ENCODE measurements at places on chromosomes 7 and 10. TPM values are rescaled to one million over a fixed set of nuclear protein-coding genes. Genes with fewer than 3 reads are reported as not detected.

LFNG gene
- total RNA-seq, result 26.0 TPM

BAIAP2L1 gene
- total RNA-seq, result 6.5 TPM

BLVRA gene
- 25.0 TPM for total RNA-seq

ARMC3 gene
- total RNA-seq, result 0.51 TPM

SPAG6 gene
- 0.82 TPM for total RNA-seq

CAV1 gene
- 248 TPM for total RNA-seq

GOLGA7B gene
- total RNA-seq, result 0.10 TPM

FEZF1 gene
- not detected for total RNA-seq

CAV2 gene
- 85.3 TPM for total RNA-seq

PTCD1 gene
- total RNA-seq, result 6.8 TPM

TAC1 gene
- 0.82 TPM for total RNA-seq

OR2A5 gene
- total RNA-seq, result not detected

GHITM gene
- total RNA-seq, result 204 TPM

FAM171A1 gene
- 15.4 TPM for total RNA-seq

CALHM3 gene
- total RNA-seq, result not detected
